Right atrium auricular region (tissue), 2 donors: ENCODE measurements at places on chromosomes 7 and 10.

- DNase-seq: no peak
Measured at GRCh38 chr10:34364253-34365037, 450.7 kb downstream of the PARD3 start.

DNA sequence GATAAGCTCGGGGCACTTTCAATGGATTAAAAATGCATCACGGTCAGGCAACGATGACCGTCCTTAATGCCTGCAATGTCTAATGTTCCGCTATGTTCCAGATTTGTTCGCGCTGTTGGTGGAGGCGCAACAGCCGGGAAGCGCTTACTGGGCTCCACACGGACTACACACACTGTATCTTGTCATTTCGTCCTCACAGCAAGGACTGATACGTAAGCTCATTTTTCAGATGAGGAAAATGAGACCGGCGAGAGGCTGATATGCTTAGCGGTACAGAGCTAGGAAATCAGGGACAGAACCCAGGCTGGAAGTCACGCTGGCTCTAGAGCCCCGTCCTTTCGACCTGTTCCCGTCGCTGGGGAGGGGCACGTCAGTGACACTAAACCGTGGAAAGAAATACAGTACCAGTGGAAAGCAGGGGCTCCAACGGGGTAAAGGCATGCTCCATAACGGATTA lies 670 bp downstream of the TPK1 start:
- no peak for DNase-seq

DNA sequence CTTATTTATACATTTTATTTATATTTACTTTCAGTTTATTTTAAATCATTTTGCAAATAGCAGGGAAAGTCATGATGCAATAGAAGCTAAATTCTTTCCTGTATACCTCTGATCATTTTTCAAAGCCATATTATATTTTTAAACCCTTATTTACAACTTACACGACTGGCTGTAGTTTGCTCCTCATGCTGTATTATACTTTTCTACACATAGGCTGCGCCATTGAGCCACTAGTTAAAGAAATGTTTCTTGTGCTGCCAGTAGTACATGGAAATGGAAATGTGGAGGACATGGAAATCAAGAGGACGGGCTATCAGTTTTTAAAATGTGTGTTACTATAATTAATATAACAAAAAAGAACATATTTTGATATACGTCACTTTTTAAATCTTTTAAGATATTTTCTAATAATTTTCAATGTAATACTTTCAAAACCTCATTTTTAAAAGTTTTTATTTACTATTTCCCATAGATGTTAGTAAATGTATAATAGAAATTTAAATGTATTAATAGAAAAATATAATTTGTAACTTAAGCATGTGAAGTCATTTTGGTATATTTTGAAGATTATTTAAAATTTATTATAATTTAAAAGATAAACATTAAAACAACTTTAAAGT lies 118.5 kb downstream of the VTI1A start:
- no peak for DNase-seq

- no peak for DNase-seq
Measured at GRCh38 chr10:20006169-20006870, 190.1 kb downstream of the PLXDC2 start.

- no peak for DNase-seq
Measured at GRCh38 chr10:116947841-116948529, 57.0 kb downstream of the SHTN1 start.

GRCh38 chr10:80407812-80408241 lies 524 bp upstream of the PRXL2A start:
- no peak for DNase-seq

DNA sequence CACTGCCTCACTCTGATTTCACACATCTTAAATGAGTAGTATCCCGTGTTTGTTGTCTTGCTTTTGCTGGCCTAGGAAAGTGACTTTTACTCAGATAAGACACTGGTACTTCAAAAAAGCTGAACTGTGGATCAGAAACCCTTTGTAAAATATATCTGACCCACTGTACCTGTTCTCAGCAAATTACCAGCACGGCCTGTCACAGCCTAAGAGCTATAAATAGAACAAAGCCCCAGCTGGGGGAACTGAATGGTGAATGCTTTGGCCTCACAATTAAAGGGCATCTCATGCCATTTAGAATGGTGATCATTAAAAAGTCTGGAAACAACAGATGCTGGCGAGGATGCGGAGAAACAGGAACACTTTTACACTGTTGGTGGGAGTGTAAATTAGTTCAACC lies 76.1 kb downstream of the CREB3L2 start:
- DNase-seq: no peak

GRCh38 chr7:134459981-134460380 lies 1.1 kb upstream of the AKR1B1 start:
- no peak for DNase-seq

GRCh38 chr7:6242561-6242960 lies 29.9 kb downstream of the CYTH3 start:
- no peak for DNase-seq

DNA sequence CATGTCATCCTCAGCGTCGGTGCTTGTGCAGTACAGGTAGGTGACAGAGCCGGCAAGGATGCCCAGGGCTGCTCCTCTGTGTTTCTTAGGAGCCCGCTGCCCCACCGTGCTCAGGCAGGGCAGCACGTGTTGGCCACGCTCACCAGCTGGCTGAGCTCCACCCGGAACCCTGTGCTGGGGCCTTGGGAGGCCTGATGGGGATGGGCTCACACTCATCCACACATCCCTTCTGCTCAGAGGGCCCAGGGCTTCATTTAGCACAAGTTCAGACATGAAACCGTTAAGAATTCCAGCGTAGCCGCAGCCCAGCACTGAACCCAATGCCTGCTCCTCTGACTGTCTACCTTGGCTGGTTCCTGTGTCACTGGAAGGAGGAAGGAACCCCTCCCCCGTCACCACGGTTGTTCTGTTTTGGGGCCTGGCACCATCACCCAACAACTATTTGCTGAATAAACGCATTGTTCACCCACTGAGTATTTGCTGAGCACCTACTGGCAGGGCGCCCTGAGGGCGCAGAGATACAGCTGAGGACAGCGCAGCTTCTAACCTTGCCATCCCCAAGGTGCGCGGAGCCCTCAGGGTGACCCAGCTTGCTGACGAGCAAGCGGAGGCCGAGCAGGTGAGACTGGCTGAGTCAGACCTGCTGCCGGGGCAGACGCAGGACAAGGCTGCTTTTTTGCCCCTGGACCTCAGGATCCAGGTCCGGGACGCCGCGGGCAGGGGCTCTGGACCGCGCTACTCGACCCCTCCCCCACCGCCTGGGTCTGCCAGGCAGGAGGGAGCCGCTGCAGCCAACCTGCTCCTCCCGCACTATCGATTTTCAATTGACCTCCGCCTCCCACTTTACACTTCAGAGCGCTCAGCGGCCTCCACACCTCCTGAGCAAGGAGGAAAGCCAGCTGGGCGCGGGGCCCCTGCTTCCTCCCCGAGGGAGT lies 50.6 kb upstream of the RET start:
- no peak for DNase-seq

GRCh38 chr7:127792528-127793342 lies 140.7 kb downstream of the SND1 start:
- no peak for DNase-seq
